Naive thymus-derived CD8-positive, alpha-beta T cell (primary cell): ENCODE measurements at places on chromosomes 13 and 19.

GRCh38 chr19:1225440-1226226 is 12.2 kb downstream of the CBARP start:
- DNase-seq: no peak

- DNase-seq: no peak
Measured at GRCh38 chr13:80259159-80259558, 81.8 kb downstream of the SPRY2 start.

- DNase-seq: no peak
Measured at GRCh38 chr19:12984683-12985048, 10.6 kb upstream of the NFIX start.

- DNase-seq: no peak
Measured at GRCh38 chr19:788686-788982, 8.6 kb upstream of the PTBP1 start.

- peak; percentile 86 for DNase-seq
Measured at GRCh38 chr19:47225746-47226425, 5.1 kb downstream of the BBC3 start.

DNA sequence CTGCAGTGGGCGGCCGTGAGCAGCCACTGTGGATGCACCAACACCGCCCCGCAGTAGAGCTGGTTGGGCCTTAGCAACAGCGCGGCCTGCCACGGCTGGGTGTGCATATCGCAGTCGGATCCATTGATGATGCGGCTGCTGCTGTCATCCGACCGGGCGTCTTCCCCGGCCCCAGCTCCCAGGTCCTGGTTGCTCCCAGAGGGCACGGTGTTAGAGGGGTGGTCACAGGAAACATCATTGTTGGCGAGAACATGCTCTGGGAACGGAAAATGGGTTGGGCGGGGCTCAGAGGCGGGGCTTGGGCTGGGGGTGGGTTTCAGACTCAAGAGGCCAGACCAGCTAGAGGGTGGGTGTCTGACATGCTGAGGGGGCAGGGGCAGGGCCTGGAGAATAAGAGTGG is 3.0 kb downstream of the KLK5 start:
- DNase-seq: no peak

GRCh38 chr13:21075011-21075378 is 13.6 kb upstream of the LATS2 start:
- no peak for DNase-seq

- DNase-seq: no peak
Measured at GRCh38 chr19:49109569-49110233, 4.5 kb upstream of the LIN7B start.

- no peak for DNase-seq
Measured at GRCh38 chr13:99968521-99969452, 2.8 kb downstream of the ZIC5 start.

DNA sequence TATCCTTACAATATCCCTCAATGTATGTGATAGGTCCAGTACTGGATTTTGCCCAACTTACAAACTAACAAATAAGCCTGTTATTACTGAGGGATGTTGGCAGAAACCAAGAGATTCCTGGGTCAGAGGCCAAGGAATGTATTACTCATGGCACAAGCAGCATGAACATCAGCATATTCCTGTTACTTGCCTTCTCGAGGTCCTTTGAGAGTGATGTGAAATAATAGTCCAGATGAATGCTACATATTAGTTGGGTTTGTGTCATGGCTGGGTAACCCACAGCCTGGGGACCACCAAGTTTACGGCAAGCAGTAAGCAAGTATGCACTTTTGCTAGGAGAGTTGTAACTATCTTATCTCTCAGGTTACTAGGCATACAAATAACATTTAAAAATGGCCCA is 384.5 kb upstream of the GPC6 start:
- no peak for DNase-seq

- DNase-seq: no peak
Measured at GRCh38 chr13:90201202-90201601, 1146.3 kb upstream of the MIR17HG start.

DNA sequence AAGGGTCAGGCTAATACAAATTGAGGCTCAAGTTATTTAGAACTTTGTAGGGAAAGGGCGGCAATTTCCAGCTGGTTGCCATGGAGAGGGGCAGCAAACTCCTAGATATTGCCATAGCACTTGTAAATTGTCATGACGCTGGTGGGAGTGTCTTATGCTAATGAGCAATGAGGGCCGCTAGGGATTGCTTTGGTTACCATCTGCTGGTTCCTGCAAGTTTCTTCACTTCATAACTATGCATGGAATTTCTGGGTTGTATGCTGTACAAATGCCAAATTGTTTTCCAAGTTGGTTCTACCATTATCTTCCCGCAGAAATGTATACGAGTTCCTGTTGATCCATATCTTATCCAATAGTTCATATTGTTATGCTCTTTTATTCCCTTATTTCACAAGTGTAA is 1339.4 kb downstream of the EFNB2 start:
- DNase-seq: no peak

GRCh38 chr19:13774217-13775191 is at the start of gene C19orf53:
C19orf53 (plus strand) TSS chr19:13774456; CDS start chr19:13774478, 22 bp downstream.
- DNase-seq: peak; percentile 73
